ENCODE measurements at places on chromosomes 3 and 15.

GRCh38 chr15:39502082-39502447 lies 78.8 kb upstream of the THBS1 start:
- no peak for ATAC-seq

GRCh38 chr3:113548501-113548900 lies 16.1 kb downstream of the SIDT1 start:
- ATAC-seq, result no peak

DNA sequence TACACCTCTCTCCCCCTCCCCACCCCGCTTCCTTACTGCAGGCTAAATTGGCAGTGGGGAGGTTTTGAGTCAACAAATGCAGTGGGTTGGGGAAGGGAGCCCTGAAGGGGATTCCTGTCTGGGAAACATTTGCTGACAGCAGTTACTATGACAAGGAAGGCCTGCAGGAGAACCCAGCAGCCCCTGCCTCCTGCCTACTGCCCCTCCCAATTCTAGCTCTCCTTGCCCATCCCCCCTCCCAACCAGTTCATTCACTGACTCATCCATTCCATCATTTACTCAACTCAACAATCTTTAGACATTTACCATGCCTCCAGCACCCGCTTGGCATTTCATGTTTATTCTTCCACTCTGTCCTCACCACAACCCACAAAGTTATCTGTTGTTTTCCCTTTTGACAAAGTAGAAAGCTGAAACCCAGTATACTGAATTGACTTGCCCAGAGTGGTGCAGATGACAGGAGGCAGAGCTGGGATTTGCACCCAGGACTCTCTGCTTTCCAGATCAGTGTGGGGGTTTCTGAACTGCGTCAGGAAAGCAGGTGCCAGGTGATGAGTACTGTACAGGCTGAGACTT lies 75.0 kb downstream of the MAGEF1 start:
- peak; percentile 77 for ATAC-seq

- ATAC-seq, result no peak
These were observed 49.0 kb downstream of the KBTBD12 start for GRCh38 chr3:127964053-127964452.
